ENCODE measurements at places on chromosomes 2 and 18.
A peak's percentile ranks its signal among the peaks of the same experiment; 100 is the strongest.

DNA sequence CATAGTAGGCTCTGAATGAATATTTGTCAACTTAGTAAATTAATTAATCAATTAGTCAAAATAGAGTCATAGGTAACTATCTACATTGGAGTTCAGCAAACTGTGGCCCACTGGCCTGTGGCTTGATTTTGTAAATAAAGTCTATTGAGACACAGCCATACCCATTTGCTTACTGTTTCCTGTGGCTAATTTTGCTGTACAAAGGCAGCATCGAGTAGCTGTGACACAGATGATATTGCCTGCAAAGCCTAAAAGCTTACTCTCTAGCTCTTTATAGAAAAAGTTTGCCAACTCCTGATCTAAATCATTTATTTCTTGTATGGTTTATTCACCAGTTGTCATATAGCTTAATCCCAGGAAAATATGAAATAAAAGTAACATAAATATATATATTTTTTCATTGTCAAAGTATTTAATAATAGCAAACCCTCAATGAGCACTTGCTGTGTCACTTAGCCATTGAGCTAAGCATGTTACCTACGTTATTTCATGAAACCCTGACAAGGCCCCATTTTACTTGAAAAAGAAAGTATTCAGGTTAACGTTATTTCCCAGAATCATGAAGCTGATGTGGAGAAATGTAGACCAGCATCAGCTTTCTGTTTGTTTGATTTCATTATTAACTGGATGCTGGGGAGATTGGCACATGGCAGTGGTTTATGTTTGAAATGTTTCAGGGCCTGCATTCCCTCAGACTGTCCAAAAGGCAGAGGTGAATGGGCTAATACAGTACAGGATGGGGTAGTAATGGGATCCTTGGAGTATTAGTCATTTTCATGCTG, 69.6 kb downstream of the ICOS start:
- no peak for DNase-seq

GRCh38 chr2:30106543-30106942, 40.3 kb upstream of the YPEL5 start:
- DNase-seq = no peak

GRCh38 chr2:26273501-26273900, 28.8 kb downstream of the HADHB start:
- DNase-seq = no peak

DNA sequence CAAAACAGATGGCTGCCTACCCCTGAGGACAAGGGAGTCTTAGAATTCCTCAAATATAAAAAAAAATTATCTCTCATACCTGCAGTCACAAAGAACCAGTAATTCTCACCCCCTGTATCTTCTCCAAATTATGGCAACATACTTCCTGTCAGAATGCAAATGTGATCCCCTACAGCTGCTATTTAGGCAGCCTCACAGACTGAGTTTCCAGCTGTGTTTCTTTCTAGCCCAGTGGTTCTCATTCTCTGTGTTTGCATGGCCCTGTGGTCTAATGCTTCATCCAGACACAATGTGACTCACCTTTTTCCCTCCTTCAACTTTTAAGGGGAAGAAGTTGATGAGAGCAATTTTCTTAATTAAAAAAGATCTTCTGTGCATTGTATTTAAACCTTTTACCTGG, 726.3 kb downstream of the TSN start:
- DNase-seq = no peak

DNA sequence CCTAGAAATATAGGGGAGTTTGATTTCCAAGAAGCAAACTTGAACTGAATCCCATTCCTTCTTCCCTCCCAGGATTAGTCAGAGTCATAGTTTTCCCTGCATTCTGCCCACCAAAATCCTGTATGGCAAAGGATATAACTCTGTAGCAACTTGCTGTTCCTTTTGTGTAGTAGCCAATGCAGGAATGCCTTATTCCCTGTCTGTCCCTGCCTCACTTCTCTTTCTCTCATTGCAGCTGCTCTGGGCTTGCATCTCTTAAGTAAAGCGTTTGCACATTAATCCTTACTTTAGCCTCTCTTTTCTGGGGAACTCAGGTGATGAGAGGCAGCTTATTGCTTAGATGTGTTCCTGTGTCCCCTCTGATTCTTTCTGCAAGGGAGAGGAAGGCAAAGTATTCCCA, 333.1 kb upstream of the VWC2L start:
- DNase-seq = no peak

DNA sequence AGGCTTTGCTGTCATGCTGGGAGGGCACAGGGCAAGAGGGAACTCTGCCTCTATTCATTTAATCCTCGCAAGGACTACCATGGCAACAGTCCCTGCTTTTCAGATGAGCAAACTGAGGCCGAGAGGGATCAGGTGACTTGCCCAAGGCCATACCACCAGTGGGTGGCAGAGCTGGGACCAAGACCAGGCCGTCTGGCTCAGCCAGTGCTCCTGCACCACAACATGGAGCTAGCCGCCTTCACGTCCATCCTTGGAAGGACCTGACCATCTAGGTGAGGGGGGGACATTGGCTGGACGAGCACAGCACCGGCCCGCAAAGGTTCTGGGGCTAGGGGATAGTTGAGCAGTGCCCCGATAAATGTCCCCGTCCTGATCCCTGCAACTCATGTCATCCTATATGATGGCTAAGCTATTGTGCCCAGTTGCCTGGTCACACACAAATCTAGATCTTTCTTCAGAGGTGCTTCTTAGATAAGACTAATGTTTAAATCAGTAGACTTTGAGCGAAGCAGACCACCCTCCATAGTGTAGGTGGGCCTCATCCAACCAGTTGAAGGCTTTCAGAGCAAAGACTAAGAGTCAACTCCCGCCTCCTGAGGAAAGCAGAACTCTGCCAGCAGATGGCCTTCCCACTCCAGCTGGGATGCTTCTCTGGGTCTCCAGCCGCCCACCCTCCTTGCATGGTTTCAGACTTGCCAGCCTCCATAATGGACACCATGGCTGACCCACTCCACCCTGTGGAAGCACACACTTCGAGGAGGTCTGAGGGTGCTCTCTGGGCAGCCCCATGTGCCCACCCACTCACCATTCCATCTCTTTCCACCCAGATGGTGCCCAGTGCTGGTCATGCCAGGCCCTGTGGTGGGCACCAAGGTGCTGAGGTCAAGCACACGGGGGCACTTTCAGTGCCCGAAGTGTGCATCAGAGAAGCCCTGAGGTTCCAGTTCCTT, 214.8 kb upstream of the RAB6C start:
- no peak for DNase-seq

DNA sequence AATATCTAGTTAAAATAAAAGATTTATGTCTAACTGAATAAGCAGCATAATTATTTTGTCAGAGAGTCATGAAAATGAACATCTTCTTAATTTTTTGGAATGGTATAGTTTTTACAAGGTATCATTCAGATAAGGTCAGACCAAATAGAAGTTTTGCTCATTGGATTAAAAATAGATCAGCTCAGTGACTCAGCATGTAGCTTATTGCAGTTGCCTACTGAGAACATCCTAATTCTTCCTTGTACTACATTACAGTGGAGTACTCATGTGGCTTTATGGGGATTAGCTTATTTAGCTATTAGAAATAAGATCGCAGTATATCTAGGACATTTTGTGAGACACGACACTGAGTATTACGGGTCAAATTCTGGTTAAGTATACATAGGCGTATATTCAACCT, 38.2 kb upstream of the PPM1B start:
- no peak for DNase-seq

DNA sequence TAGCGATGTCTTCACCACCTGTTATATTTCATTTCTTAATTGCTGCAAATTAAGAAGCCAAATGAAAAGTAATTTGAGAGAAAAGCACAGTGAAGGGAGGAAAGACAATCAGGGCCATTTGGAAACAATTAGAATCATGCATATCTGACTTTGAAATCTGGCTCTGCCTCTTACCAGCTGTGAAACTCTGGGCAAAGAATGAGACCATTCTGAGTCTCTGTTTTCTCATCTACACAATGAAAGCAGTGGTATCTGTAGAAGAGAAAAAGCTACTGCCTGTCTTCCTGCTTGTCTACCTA, 334.5 kb upstream of the CYRIA start:
- no peak for DNase-seq

DNA sequence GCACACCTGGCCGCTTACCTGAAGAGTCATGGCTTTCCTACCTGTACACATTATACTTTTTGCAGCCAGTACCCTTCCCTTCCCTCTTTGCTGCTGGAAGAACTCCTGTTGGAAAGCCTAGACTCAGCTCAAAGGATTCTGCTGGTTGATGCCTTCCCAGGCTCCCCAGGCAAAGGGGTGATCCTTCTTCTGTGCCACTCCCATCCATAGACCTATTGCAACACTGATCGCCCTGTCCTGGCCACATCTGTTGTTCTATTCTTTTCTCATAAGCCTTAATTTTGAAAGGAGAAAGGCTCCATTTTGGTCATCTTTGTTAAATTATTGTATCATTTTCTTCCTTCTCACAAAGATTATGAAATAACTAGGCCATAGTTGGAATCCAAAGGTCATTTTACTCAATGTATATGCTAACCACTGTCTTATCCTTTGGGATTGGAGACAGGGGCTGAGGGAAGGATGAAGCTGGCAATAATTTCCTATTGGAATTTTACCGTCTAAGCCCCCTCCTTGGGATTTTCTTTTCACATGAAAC, 3.4 kb upstream of the PRKCE start:
- DNase-seq = no peak

DNA sequence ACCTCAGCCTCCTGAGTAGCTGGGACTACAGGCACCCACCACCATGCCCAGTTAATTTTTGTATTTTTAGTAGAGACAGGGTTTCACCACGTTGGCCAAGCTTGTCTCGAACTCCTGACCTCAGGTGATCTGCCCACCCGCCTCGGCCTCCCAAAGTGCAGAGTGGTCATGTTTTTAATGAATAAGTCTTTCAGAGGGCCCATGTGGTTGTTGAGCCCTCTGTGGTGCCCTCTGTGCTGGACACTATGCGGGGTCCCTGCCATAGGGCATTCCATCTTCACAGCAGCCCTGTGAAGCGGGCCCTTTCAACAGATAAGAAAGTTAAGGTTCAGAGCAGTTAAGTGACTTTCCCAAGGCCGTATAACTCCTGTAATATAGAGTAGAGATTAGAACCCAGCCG, 25.9 kb downstream of the MYO7B start:
- DNase-seq = no peak

DNA sequence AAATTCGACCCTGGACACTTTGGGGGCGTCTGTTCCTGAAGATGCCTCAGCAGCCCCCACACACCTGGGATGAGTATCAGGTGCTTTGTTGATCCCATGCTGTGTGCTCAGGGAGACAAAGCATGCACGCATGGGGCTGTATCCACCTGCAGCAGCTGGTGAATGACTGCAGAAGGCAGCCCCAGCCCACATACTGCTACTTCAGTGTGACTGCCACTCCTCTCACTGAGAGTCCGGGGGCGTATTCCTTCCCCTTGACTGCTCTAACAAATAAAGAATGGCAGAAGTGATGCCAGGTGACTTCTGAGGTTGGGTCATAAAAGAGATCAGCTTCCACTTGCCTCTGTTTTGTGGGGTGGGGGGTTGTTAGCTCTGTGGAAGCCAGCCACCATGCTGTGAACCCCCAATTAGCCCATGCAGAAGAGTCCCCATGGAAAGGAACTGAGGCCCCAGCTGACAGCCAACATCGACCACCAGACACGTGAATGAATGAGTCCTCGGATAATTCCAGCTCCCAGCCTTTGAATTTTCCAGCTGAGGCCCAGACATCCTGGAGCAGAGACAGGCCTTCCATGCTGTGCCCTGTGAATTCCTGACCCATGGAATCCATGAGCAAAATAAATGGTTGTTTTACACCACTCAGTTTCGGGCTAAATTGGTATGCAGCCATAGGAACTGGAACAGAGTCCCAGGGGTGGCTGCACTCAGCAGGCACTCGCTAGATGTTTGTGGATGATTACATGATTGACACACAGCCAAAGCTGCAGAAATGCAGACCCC, 289.3 kb downstream of the CELF4 start:
- DNase-seq = no peak

DNA sequence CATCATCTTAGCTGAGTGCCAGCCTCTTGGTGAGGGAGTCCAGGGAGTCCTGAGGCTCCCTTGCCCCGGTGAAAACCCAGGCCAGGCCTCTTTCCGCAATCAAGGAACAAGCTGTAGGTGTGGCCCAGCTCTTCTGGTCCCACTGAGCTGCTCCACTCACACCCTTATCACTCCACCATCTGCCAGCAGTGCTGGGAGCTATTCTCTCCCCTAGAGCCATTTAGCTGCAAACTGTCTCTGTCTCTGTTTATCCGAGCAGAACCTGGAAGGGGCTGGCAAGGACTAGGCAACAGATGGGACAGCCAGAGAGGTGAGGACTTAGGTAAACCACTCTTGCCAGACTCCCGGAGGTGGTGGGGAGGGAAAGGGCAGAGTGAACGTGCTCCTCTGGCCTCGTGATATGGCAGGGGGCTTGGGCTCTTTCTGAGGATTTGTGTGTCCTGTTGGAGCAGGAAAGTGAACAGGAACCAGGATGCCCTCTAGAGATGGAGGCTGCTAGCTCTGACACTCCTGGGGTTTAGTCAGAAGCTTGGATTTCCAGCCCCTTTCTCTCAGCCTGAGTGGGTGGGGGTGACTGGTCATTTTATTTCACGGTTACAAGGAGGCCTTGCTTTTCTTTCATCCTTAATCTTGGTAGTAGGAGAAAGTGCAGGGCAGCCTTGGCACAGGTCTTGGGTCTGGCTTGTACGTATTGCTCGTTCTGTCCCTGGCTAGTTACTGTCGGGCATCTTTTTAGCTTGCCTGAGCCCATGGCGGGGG, 19.6 kb downstream of the B3GNT2 start:
- no peak for DNase-seq

DNA sequence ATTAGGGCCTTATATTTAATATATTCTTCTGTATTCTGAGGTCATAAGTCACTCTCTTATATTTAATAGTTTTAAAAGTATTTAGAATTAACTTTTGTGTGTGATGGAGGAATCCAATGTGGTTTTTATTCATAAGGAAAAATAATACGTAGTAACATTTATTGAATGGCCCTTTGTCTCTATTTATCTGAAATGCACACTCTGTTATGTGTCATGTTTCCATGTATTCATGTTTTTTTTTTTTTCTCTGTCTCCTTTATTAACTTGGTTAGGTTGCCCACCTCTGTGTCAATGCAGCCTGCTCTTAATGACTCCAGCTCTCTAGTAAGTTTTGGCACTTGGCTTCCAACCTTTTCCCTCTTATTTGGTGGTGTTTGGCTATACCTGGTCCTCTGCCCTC, 33.8 kb downstream of the RNF144A start:
- DNase-seq = no peak

- DNase-seq = peak; percentile 84
Measured at GRCh38 chr18:33923980-33924379, 300.7 kb downstream of the NOL4 start.

DNA sequence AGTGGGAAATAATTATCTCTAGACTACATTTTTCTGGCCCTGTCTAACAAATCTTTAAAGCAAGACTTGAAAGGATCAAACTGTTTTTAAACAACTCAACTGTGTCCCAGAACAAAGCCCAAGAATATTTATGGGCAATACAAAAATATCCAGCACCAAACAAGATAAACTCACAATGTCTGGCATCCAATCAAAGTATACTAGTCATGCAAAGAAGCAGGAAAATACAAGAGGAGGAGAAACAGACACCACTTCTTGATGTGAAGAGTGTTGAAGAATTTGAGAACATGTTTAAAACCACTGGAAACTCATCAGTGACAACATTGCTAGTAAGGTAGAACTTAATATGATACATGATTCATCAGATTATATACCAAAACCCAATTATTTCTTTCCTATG, 66.1 kb upstream of the CDC42EP3 start:
- no peak for DNase-seq

- no peak for DNase-seq
Measured at GRCh38 chr2:51299370-51299769, 267.4 kb upstream of the NRXN1 start.

GRCh38 chr2:151860613-151861146, 32.5 kb upstream of the ARL5A start:
- DNase-seq = no peak

GRCh38 chr18:36194600-36195315, 7.5 kb downstream of the MOCOS start:
- DNase-seq = no peak

Measured in NCI-H1930 (cell line).